Activated T-helper 17 cell treated with anti-CD3 and anti-CD28 coated beads, Interleukin-2, amount 50 U/mL, for 72 hours (primary cell): ENCODE measurements at places on chromosomes 12 and 14. TPM values are rescaled to one million over a fixed set of nuclear protein-coding genes. Genes with fewer than 3 reads are reported as not detected.

The SLC22A17 gene
- total RNA-seq = 3.0 TPM

The DEPDC4 gene
- 2.4 TPM for total RNA-seq

The CLEC4C gene
- total RNA-seq = not detected

The OTX2 gene
- not detected for total RNA-seq

The TTC9 gene
- total RNA-seq = 8.0 TPM

The KIF26A gene
- total RNA-seq = 1.1 TPM

The CD4 gene
- 224 TPM for total RNA-seq

The GPRC5D gene
- not detected for total RNA-seq

GRCh38 chr14:72812292-72812851 is 81.5 kb downstream of the DPF3 start:
- no peak for ATAC-seq

- ATAC-seq = no peak
Measured at GRCh38 chr14:101506211-101506925, 54.9 kb upstream of the DIO3 start.

- no peak for ATAC-seq
Measured at GRCh38 chr12:131438881-131439280, 272.0 kb upstream of the SFSWAP start.

GRCh38 chr12:57626921-57627445 is 6.0 kb downstream of the B4GALNT1 start:
- ATAC-seq = no peak

GRCh38 chr12:62762645-62763044 is 172.3 kb downstream of the PPM1H start:
- no peak for ATAC-seq

GRCh38 chr12:48651681-48652080 is 30.4 kb downstream of the KANSL2 start:
- ATAC-seq = no peak

DNA sequence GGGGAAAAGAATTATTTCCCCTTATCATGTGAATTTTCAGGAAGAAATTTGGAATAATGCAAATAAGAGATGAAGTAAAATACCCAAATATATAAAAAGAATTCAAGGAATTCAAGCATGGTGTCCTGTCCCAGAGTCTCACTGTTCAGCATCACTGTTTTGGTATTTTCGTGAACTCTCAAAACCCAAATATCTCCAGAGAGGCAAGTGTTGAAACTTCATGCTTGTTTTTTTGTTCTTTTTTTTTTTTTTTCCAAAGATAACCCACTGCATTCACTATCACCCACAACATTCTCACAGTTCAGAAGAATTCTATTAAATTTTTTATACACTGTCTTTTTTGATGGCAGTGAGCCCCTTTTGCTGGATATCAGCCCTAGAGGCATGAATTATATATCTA is 354.9 kb downstream of the DIO2 start:
- ATAC-seq = no peak

DNA sequence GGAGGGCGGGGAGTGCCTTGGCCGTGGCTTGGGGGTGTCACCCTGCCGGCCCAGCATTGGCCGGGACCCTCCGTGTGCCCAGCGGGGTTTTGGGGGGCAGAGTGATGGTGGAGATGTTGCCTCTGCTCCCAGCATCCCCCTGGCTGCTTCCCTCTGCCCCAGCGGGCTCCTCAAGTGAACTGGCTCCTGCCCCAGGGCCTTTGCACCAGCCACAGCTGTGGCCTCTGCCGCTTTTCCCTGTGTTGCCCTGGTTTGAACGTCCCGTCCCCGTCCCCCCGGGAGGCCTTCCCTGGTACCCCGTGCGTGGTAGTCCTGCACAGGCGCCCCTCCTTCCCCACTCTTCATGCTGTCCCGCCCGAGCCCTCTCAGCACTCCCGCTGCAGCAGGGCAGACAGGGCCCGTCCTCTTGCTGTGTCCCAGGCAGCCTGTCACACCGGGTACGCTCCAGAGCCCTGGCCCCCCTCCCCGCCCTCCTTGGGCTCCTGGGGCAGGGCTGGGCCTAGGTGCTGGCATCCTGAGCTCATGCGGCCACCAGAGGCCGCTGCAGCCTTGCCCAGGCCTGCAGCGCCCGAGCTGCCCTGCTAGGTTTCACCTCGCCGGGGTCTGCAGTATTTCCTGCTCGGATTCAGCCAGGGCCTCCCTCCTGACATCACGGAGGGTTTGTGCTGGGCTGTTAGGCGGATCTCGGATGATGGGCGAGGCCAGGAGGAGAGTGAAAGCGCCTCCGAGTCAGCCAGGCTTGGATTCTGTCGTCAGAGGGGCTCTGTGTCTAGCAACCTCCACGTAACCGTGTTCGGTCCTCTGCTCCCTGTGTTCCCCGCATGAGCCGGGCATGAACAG is 9.5 kb downstream of the NOC4L start:
- ATAC-seq = peak; percentile 89

DNA sequence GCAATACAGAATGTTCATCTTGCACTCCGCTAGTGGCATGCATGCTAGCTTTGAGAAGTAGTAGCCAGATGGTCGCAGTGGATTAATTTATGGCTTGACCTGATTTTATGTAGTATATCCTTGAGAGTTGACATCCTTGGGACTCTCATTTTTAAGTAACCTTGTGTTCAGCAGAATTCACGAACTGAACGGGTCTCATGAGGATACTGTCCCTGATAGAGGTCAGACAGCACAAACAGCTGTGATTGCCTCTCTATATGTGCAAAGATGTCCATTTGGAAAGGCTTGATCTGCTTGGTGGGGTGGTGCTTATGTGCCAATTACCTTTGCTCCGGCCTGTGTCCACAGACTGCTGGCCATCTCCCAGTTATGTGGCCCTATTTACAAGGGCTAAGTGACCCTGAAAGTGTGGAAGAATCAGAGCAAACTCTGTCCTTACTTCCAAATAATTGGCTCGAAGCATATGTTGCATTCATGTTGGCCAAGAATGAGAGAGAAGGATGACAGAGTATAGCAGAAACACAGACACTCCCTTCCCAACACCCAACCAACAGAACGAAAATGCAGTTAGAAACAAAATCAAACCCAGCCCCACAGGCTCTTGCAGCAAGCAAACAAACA is 167.1 kb downstream of the CRADD start:
- no peak for ATAC-seq

DNA sequence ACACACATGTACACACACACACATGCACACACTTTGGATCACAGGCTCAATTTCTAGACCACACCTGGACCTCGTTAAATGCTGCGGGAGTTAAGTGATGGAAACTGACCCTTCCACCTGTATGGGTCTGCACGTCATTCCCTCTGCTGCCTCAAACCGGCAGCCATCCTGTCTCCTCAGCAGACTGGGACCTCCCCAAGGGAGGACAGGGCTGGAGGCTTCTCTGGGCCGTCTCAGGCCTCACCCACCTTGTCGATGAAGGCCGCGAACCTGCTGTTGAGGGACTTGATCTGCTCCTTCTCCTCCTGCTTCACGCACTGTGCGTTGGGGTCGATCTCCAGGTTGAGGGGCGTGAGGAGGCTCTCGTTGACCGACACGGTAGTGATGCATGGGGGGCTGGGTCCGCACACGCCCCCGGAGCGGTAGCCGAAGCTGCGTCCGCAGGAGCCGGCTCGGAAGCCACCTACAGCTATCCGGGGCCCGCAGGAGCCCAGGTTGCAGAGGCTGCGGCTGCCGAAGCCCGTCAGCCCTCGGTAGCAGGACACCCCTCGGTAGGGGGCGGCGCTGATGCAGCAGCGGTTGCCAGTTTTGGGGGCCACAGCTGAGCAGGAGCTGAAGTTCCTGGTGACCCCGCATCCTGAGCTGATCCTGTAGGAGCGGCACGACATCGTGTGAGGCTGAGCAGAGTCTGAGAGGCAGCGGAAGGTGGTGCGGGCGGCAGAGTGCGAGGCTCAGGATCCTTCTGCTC is at the start of gene KRT85:
TSS of gene KRT85 (minus strand) at position 744 of the 748 bp plus-strand sequence. CDS start at position 668, 76 bp downstream.
- no peak for ATAC-seq

DNA sequence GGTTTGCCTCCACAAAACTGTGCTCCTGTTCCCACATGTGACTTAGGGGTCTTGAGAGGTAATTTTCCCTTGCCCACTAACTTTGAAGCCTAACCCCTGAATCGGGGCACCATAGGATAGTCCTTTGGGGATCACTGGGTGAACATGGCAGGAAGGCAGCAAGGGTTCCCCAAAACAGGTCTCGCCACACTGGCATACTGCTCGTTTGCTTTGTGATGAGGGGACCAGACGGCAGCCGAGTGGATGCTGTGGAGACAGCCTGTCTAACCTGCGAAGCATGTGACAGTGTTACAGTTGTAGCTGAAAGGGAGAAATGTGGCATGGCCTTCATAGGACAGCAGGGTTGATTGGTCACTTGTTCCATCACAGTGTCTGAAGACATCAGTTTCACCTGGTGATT is 42.4 kb downstream of the UBE3B start:
- ATAC-seq = no peak

GRCh38 chr12:106044773-106045172 is 94.0 kb downstream of the NUAK1 start:
- ATAC-seq = no peak

DNA sequence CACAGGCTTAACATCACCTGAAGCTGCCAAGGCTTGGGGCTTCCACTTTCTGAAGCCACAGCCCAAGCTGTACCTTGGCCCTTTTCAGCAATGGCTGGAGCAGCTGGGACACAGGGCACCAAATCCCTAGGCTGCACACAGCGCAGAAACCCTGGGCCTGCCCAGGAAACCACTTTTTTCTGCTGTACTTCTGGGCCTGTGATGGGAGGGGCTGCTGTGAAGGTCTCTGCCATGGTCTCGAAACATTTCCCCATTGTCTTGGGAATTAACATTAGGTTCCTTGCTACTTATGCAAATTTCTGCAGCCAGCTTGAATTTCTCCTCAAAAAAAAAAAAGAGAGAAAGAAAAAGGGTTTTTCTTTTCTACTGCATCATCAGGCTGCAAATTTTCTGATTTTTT is 219.1 kb downstream of the RPL10L start:
- no peak for ATAC-seq

DNA sequence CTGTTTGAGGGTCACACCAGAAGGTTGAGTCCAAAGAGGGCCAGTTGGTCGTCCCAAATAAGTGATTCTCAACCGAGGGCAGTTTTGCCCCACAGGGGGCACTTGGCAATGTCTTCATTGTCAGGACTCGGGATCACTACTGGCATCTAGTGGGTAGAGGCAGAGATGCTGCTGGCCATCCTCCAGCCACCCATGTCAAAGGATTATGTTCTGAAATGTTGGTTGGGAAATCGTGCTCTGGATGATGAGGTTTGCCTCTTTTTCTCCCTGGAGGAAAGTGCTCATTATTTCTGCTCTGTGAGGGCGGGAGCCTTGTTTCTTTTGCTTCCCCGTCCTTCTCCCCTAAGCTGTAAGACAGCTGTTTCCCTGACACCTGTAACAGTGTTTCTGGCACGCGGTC is 3.6 kb downstream of the ZNF839 start:
- ATAC-seq = no peak

GRCh38 chr12:51636986-51637385 is 46.0 kb downstream of the SCN8A start:
- ATAC-seq = no peak

DNA sequence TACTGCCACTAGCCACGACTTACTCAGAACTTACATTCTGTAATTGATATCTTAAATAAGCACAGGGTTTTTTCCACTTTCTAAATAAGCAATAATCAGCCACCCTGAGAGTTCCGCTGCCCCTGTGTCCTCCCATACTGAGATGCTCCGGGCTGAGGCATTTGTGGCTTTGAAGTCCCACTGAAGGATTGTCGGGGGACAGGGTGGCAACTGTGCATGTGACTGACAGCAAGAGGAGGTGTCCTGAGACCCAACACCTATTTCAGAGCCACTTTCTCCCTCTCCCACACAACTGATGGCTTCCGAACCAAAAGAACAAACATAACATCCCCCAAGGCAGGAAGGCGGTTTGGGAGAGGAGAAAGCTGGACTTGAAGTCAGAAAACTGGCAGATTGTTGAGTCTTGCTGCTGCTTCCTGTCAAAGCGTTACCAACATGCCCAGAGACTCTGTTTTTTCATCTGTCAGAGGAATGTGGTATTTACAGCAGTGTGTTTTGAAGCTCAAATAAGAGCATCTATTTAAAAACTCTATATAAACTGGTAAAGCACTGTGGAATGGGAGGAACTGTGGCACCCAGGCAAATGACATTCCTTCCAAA is 157.9 kb upstream of the FKBP4 start:
- ATAC-seq = no peak

- no peak for ATAC-seq
Measured at GRCh38 chr14:104285508-104285840, 147.1 kb downstream of the KIF26A start.

GRCh38 chr14:98348505-98348904 is 923.5 kb downstream of the BCL11B start:
- no peak for ATAC-seq

GRCh38 chr14:77322951-77323350 is 2.1 kb downstream of the GSTZ1 start:
- ATAC-seq = no peak

DNA sequence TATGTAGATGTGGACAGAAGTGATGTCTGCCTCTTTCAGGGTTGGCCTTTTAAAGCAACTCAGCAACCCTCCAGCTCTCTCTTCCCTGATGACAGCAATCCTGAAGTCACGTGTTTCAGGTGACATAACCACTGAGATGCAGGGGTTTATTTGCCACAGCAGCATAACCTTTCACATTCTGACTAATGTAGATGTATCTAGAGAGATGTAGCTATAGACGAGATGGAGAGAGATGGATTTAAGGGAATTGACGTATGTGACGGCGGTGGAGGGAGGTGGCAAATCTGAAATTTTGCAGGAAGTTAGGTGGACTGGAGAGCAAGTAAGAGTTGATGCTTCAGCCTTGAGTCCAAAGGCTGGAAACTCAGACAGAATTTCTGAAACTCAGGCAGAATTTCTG is 126.0 kb downstream of the ZFP36L1 start:
- ATAC-seq = peak; percentile 3

DNA sequence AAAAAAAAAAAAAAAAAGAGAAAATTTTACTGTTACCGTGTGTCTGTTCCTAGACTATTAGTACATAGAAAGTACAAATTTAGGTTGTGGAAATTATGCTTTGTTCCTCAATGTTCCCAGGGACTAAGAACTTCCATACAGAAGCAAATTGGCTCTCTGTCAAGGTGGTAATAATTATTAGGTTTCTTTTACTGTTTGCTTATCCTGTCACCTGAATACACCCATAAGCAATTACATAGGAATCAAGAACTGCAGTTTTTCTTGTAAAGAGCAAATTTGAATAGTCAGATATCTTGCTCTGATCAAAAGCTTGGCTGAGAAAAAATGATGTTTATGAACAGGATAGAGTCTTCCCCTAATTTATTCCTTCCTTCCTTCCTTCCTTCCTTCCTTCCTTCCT is 191.2 kb downstream of the AEBP2 start:
- no peak for ATAC-seq
